NCI-H82 (cell line): ENCODE measurements at places on chromosomes 5 and 9.

- no peak for DNase-seq
Measured at GRCh38 chr5:15794052-15794985, 294.3 kb downstream of the FBXL7 start.

- no peak for DNase-seq
Measured at GRCh38 chr9:129840034-129840433, 4.8 kb downstream of the USP20 start.

- DNase-seq: no peak
Measured at GRCh38 chr9:86079421-86079831, 19.9 kb downstream of the GOLM1 start.

GRCh38 chr9:135217836-135218235 is 130.4 kb downstream of the OLFM1 start:
- DNase-seq: no peak

GRCh38 chr5:90949469-90950358 is 391.1 kb downstream of the ADGRV1 start:
- DNase-seq: no peak

GRCh38 chr5:60352992-60353599 is 346.9 kb downstream of the DEPDC1B start:
- no peak for DNase-seq

GRCh38 chr9:16100537-16101091 is 547.8 kb downstream of the CCDC171 start:
- peak; percentile 6 for DNase-seq

GRCh38 chr9:138015021-138015829 is 137.6 kb downstream of the CACNA1B start:
- no peak for DNase-seq

GRCh38 chr5:102700120-102700831 is 54.8 kb upstream of the PAM start:
- no peak for DNase-seq

- DNase-seq: peak; percentile 86
Measured at GRCh38 chr9:129885670-129886106, 50.4 kb downstream of the USP20 start.

GRCh38 chr5:113262674-113263073 is 172.1 kb downstream of the TSSK1B start:
- no peak for DNase-seq

DNA sequence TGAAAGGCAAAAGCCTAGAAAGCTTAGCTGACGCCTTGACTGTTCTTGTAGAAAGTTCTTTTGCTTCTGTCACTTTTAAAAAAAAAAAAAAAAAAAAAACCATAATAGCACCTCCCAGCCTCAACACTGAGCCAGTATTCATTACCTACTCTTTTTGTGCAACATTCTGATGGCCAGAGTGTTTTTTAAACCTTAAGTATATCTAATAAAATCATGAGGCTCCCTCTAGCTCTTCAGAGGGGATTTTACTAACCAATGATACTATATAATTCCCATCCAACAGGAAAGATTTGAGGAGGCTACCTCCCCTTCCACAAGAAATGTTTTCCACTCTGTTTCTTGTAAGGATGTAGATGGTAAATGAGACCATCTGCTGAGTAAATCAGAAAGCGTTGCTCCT is 3.9 kb downstream of the BNC2 start:
- no peak for DNase-seq

GRCh38 chr9:33158843-33159776 is 8.0 kb downstream of the B4GALT1 start:
- peak; percentile 30 for DNase-seq

- DNase-seq: no peak
Measured at GRCh38 chr9:79353856-79354520, 217.8 kb upstream of the TLE4 start.

GRCh38 chr5:52776116-52776515 is 11.6 kb upstream of the ITGA1 start:
- no peak for DNase-seq

- peak; percentile 76 for DNase-seq
Measured at GRCh38 chr5:90747693-90748092, 189.1 kb downstream of the ADGRV1 start.

- DNase-seq: no peak
Measured at GRCh38 chr9:76414661-76415060, 20.4 kb upstream of the RFK start.
